Tongue (tissue), 3 donors: ENCODE measurements at places on chromosomes 1 and 21. TPM values are rescaled to one million over a fixed set of nuclear protein-coding genes. Genes with fewer than 3 reads are reported as not detected.

The KRTAP22-2 gene
- total RNA-seq = not detected

The USH2A gene
- total RNA-seq = 0.10 TPM

The CPLANE2 gene
- 3.0 TPM for total RNA-seq

DNA sequence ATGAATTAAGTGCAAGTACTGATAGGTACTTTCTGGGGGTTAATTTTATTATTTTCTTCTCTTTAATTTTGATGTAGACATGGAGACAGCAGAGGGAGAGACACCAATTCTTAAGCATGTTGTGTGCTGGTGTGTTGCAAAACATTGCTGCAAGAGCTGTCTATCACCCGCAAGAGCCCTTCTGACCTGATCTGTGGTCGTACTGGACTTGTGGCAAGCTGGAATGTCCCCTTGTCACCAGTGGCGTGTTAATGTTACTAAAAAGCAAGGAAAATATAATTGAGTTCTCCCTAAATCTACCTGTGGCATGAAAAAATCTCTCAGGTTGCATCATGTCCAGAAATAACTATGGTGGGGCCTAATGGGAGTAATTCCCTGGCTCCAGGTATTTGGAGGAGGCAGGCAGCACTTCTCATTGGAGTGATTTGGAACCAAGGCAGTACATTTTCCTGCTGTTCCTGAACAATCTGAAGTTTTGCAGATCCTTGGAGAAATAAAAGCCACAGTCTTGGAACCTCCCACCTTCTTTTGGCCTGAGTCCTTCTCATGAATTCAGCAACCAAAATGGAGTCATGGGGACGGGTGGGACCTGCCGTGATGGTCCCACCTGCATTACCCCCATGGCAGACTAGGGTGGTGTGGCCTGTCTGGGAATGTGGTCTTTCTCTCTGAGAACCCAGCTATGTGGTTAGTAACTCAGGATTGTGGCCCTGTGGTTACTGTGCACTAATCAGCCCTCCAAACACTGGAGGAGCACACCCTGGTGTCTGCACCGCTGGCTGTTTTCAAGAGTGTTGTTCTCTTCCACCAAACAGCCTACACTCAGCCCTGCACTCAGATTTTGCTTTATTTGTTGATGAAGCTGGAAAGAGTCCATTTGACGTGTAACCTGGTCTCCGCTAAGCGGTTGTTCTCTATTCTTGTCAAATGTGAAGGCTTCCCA lies 57.4 kb downstream of the GALNT2 start:
- no peak for DNase-seq

DNA sequence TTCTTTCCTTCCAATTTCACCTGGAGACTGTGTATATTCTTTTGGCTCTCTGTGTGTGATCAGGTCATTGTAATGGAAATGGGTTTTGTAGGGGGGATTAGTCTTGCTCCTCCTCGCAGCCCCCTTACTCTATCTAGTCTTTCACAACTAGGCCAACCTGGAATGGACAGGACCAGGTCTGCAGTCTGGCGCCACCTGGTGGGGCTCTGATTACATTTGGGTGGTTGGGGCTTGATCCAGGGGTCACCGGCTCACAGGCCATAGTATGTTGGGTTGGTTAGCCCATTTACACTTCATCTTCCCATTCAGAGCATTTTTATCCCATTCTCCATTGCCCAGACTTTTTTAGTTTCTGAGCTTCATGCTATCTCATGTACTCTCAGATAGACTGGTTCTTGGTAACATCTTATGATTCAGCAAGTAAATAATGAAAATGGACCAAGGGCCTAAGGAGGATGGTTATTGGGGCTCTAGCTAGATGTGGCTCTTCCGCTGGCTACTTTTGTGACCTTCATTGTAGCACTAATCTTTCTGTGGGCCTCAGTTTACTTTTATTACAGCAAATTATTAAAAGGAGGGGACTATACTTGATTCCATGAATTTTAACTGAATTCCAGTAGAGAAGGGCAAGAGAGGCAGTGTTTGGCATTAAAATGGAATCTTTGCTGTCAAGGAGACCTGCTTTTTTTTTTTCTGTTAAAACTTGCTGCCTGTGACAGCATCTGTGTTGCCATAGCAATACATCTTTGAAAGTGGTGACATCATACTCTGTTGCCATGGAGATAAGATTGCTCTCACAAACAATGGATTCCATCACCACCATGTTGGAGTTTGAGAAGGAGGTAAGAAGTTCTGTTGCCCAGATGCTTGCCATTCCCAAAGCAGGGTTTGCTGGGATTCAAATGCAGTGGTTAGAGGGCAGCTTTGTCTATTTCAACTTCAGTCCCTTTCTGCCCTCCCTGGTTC lies 150.1 kb downstream of the PLXNA2 start:
- DNase-seq = peak; percentile 73

GRCh38 chr1:13753636-13754402 lies 53.8 kb downstream of the PRDM2 start:
- no peak for DNase-seq
